ENCODE measurements at places on chromosomes 5 and 9.

- no peak for DNase-seq
These were observed 457.3 kb upstream of the ARRDC3 start for GRCh38 chr5:91840412-91840811.

DNA sequence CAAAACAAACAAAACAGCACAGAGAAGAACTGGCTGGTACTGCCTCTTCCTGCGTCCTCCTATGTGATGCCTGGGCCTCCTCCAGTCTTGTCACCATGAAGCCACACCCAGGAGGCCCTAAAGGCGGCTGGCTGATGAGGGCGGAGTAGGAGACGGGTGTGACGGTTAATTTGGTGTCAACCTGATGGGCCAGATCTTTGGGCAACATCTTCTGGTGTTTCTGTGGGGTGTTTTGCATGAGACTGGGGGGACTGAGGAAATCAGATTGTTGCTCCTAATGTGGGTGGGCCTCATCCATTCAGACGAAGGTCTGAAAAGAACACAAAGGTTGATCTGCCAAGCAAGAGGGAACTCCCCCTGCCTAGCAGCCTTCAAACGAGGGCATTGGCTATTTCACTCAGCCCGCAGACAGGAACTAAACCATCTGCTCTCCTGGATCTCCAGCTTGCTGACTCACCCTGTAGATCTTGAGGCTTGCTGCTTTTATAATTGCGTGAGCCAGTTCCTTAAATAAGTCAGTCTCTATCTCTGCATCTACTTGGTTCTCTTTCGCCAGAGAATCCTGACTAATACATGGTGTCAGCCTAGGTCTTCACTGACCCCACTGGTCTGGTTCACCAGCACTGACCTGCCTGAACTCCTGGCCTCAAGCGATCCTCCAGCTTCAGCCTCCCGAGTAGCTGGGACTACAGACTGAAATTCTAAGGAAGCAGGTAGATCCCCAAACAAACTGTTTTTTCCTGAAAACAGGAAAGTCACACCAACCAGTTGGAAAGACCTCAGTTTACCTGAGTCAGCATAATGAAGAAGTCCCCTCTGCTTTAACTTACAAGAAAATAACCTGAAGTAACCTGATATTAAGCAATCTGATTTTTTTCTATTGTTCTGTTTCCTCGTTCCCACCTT, 12.8 kb upstream of the ZFP62 start:
- DNase-seq, result peak; percentile 58

GRCh38 chr9:134442085-134442474, 115.8 kb downstream of the RXRA start:
- DNase-seq, result no peak

DNA sequence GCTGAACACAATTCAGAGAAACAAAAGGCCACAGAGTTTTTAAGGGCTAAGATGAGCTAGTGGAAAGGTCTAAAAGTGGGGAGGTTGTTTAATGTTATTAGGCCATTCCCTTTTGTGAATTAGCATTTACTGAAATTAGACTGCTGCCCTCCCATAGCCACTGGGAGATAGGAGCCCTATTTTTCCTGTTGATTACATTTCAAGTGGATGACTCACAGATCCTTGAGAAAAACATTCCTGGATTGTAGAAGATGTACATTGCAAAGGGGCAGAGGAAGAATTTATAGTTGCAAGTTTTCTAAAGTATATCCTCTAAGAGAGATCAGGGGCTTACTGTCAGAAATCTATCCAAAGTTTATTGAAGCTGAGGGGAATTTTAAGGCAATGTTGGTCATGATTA, 367.1 kb upstream of the IZUMO3 start:
- no peak for DNase-seq

DNA sequence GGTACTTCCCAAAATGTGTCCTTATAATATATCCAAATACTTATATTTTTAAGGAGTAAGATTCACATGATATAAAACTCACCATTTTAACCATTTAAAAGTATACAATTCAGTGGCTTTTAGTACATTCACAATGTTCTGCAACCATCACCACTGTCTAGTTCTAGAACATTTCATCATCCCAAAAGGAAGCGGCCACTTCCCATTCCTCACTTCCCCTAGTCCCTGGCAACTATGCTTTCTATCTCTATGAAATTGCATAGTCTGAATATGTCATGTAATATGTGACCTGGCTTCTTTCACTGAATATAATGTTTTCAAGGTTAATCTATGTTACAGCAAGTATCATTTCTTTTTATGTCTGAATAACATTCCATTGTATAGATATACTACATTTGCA, 615.1 kb upstream of the SGCD start:
- no peak for DNase-seq

- peak; percentile 77 for DNase-seq
These were observed 26.0 kb upstream of the C9orf72 start for GRCh38 chr9:27599102-27599869.

DNA sequence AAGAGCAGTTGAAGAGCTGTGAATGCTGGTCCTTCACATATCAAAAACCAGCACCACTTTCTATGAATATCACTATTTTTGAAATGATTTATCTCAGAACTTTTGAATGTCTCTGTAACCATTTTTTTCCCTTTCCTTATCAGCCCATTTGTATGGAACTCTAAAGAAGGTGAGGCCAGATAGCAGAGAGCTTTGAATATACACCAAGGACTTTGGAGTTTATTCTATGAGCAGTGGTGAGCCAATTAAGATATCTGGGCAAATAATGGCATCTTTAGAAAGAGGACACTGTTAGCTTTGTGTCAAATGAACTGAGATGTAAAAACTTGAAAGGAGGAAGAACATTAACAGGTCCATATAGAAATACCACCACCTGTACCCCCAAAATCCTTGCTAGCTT, 22.0 kb downstream of the KCTD16 start:
- no peak for DNase-seq
